ENCODE measurements at places on chromosomes 2 and 18. TPM values are rescaled to one million over a fixed set of nuclear protein-coding genes. Genes with fewer than 3 reads are reported as not detected.

GRCh38 chr2:186995092-186995491 lies 146.1 kb upstream of the ZSWIM2 start:
- no peak overlapping the region for H3K27ac ChIP-seq
- H3K36me3 ChIP-seq, result no peaks in the 10 kb centered on the region
- H3K4me1 ChIP-seq, result no peaks in the 10 kb centered on the region
- DNase-seq, result no peak

DNA sequence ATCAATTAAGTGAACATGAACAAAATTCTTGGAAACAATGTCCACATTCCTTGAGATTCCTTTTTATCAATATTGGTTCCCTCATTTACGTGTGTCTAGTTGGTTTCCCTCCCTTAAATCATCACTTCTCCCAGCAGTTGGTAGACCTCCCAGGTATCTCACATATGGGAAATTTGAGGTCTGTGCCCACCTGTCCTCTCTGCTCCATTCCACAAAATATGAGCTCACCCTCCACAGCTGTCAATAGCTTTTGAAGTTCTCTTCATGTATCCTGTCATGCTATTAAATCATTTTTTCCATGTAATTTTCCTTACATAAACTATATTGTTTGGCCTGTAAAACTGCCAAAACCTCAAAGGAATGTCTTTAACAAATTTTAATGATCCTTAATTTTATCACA lies 992.2 kb upstream of the ACVR2A start:
- DNase-seq, result no peak
- no peaks in the 10 kb centered on the region for H3K27me3 ChIP-seq
- H3K36me3 ChIP-seq, result no peaks in the 10 kb centered on the region
- H3K27ac ChIP-seq, result no peak overlapping the region

GRCh38 chr2:230939691-230940470 lies 14.8 kb upstream of the GPR55 start:
- no peak overlapping the region for H3K4me3 ChIP-seq
- no peaks in the 10 kb centered on the region for H3K36me3 ChIP-seq
- peaks cover 44% of the 10 kb centered on the region for H3K27me3 ChIP-seq
- no peak overlapping the region for H3K27ac ChIP-seq

DNA sequence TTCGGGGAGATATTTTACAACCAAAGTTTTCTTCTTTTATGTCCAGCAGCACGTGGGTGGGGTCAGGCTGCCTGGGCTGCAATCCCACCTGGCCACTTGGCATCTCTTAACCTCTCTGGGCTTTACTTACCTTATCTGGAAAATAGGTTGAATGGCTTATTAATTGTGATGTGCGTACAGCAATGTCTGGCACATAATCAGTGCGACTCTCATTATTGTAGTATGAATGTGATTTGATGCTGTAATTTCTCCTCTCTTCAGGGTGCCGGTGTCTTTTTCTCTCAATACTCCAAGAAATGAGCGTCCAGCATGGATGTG lies 2.0 kb upstream of the ZAP70 start:
- H3K4me3 ChIP-seq, result no peak overlapping the region
- H3K4me1 ChIP-seq, result peaks cover 17% of the 10 kb centered on the region
- no peak overlapping the region for H3K27ac ChIP-seq
- DNase-seq, result no peak
- peaks cover 4% of the 10 kb centered on the region for H3K27me3 ChIP-seq

DNA sequence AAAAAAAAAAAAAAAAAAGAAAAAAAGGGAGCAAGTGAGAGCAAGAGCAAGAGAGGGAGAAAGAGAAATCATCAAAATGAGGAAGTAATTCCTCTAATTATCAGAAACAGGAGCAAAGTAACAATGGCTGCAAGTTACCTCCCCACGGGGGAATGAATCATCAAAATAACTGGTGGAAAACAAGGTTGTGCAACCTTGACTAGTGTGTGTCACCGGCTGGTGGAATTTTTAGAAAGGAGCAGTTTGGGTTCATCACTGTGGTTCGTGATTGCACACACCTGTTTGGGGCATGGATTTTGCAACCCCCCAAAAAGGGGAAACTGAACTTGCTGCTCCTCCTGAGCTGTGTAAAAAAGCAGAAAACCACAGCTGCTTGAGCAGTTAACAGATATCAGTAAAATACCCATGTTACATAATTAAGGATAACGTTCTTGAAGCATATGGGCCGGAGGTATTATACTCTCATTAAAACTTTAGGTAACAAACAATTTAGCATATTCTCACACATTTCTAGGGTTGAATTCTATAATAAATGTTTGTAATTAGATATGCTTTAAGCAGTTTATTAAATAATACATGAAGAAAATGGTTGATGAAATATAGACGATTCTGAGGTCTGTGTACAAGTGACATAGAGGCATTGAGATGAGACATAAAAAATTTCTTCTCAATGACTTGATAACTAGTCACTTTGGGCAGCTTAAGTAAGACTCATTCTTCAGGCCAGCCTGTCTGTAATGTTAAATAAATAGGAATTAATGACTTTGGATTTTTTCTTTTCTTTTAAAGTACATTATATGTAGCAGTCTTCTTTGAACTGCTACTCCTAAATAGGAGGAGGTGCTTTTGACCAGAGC lies 184.2 kb upstream of the ZEB2 start:
- H3K4me3 ChIP-seq, result no peak overlapping the region
- no peaks in the 10 kb centered on the region for H3K36me3 ChIP-seq
- H3K27ac ChIP-seq, result no peak overlapping the region
- no peak for DNase-seq
- no peaks in the 10 kb centered on the region for H3K27me3 ChIP-seq

DNA sequence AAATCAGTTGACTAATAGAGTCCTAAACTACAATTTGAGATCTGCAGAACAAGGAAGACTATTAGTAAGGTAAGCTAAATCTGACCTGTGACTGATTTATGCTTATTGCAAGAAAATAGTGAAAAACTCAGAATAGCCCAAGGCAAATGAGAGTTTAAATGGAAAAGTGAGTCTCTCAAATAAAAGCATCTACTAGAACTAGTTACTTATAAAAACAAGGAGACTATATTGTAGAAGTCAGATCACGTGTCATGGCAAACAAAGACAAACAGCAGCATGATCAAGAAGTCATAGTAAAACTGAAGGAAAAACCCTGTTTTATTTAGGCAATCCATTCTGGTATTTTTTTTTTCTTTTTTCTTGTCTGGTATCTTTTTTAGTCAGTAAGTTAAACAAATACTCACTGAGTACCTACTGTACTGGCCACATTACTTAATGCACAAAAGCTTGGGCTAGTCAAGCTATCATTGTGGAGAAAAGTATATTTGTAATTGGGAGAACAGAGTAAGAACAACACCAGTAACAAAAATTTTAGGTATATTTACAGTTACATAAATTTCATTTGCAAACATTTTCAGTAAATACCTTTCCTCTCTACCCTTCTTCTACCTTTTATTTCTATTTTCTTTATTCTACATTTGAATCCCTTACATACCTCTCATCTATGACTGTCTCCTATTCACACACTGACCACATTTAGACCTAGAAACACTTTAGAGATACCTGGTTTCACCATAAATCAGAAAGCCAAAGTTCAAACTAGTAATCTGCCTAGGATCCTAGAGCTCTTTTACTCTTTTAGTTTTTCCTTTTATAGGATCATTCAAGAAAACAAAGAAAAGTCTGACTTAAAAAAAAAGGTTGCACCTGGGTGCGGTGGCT lies 23.7 kb downstream of the CCDC88A start:
- H3K4me1 ChIP-seq, result no peaks in the 10 kb centered on the region
- no peaks in the 10 kb centered on the region for H3K27me3 ChIP-seq

- peaks cover 8% of the 10 kb centered on the region for H3K27me3 ChIP-seq
- no peak overlapping the region for H3K27ac ChIP-seq
- no peaks in the 10 kb centered on the region for H3K36me3 ChIP-seq
- no peak overlapping the region for H3K4me3 ChIP-seq
Observed at GRCh38 chr18:6976935-6977334, 140.7 kb downstream of the LAMA1 start.

DNA sequence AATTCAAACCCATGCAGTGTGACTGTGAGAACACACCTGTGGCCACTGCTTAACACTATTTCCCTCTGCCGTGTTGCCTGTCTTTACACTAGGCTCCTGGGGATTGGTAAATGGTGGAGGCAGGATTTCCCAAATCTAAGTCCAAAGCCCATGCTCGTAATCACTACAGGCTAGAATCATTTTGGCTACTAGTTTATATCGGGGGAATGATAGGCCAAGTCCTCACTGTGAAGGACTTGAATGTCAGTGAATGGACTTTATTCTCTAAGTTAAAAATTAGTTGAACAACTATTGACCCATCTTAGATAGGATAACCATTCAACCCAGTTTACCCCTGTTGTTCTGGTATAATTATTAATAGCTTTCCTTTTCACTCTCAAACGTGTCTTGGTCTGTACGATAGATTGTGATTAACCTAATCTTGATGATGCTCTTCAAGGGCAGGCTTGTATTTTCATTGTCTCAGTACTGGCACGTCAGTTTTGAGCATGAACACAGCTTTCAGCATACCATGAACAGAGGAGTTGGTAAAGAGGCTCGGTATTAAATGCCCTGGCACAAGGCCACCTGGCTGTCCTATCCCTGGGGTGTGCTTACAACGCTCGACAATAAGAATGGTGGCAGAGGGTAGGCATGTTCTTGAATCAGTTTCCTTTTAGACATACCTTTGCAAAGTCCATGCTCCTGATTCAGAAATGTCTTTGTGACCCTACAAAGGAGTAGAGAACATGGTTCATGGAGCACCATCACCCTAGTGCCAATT lies 148.8 kb downstream of the RTN4 start:
- H3K27ac ChIP-seq, result no peak overlapping the region
- no peak for DNase-seq
- no peaks in the 10 kb centered on the region for H3K4me1 ChIP-seq
- H3K36me3 ChIP-seq, result no peaks in the 10 kb centered on the region
- peaks cover 38% of the 10 kb centered on the region for H3K27me3 ChIP-seq
- H3K4me3 ChIP-seq, result no peak overlapping the region

DNA sequence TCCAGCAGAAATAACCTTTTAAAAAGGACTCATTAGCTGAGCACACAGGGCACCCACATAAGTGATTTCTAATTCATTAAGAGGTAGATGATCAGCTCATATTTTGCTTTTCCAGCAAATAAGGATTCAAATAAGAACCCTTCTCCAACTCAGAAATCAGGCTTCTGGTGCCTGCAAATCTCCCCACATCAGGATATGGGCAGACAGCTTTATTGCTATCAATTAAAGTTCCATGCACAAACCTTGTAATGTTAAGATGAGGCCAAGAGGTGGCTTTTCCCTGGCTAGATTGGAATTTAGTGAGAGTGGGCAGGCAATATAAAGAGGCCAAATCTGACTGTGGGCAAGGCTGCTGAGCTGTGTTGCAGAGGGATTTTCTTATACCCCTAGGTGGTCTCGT lies 193.6 kb downstream of the SH3RF3 start:
- H3K4me3 ChIP-seq, result no peak overlapping the region
- H3K4me1 ChIP-seq, result peaks cover 95% of the 10 kb centered on the region
- no peaks in the 10 kb centered on the region for H3K27me3 ChIP-seq
- DNase-seq, result no peak
- peak overlapping the region; percentile 89 for H3K27ac ChIP-seq
- no peaks in the 10 kb centered on the region for H3K36me3 ChIP-seq

DNA sequence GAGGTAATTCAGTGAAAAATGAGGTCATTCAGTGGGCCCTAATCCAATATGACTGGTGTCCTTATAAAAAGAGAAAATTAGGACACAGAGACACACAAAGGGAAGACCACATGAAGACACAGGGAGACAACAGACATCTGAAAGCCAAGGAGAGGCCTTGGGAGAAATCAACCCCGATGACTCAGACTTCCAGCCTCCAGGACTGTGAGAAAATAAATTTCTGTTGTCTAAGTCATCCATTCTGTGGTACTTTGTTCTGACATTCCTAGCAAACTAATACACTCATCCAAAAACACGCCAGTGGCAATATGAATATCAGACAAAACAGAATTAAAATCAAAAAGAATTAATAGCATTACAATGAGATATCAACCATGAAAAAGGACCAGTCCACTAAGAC lies 303.7 kb downstream of the SS18 start:
- DNase-seq, result no peak
- no peaks in the 10 kb centered on the region for H3K4me1 ChIP-seq
- no peaks in the 10 kb centered on the region for H3K27me3 ChIP-seq

- DNase-seq, result peak; percentile 19
- no peak overlapping the region for H3K4me3 ChIP-seq
- peaks cover 12% of the 10 kb centered on the region for H3K27me3 ChIP-seq
Observed at GRCh38 chr2:218194880-218195279, 22.1 kb upstream of the ARPC2 start.

DNA sequence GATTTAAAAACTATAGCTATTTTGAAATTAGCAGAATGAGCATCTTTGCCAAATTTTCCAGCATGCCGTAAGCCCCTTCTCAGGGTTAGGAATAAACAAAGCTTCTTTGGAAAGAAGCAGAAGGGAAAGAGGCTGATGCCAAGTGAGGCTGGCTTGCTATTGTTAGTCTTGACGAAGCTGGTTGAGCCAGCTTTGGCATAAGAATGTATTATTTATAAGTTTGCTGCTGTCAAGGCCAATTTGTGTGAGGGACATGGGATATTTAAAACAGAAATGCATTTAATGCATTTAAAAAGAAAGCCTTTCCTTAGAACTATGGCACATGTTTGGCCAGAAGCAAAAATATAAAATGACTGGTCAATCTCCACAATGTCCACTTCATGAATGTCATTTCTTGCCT lies 52.5 kb upstream of the TTN start:
- DNase-seq, result no peak
- H3K27me3 ChIP-seq, result no peaks in the 10 kb centered on the region
- H3K36me3 ChIP-seq, result no peaks in the 10 kb centered on the region
- no peak overlapping the region for H3K4me3 ChIP-seq

DNA sequence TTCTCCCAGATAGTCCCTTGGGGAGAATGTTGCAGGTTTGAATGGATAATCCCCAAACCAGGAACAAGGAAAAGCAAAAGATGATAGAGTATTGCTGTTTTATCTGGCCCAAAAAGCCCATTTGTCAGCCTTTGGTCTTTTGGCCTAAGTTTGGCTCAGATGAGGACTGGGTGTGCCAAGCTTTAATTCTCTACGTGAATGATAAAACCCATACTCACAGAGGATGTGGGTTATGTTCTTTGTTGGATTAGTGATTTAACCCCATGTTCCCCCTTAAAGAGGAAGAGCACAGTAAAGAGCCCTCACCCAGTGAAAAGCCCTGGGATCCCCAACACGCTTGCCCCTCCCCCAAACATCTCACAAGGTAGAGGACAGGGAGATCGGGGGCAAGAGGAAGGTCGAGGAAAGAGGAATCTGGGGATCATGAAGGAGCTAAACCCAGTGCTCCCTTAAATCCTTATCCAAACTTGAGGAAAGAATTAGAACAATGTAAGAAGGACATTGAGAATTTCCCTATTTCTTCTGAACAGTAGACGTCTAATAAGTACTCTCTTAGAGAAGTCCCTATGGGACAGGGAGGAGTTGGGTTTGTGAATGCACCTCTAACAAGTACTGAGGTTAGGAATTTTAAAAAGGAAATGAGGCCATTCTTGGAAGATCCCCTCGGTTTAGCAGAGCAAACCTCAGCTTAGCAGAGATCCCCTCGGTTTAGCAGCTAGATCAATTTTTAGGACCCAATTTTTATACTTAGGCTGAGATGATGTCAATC lies 105.0 kb downstream of the HIBCH start:
- peak overlapping the region; percentile 64 for H3K27ac ChIP-seq
- H3K4me3 ChIP-seq, result no peak overlapping the region
- DNase-seq, result no peak
- no peaks in the 10 kb centered on the region for H3K27me3 ChIP-seq
- peaks cover 42% of the 10 kb centered on the region for H3K4me1 ChIP-seq
- peaks cover 27% of the 10 kb centered on the region for H3K36me3 ChIP-seq

GCG gene
- not detected for total RNA-seq

CD207 gene
- not detected for total RNA-seq

NGEF gene
- 0.16 TPM for total RNA-seq

KIDINS220 gene
- total RNA-seq, result 60.0 TPM
